ENCODE measurements at places on chromosomes 7 and 10.

GRCh38 chr10:47048526-47048905 lies 137.3 kb downstream of the PTPN20 start:
- DNase-seq, result no peak

GRCh38 chr7:117279203-117279602 lies 43.7 kb downstream of the WNT2 start:
- DNase-seq, result no peak

- DNase-seq, result no peak
Observed at GRCh38 chr10:57507788-57508187, 759.9 kb downstream of the IPMK start.

DNA sequence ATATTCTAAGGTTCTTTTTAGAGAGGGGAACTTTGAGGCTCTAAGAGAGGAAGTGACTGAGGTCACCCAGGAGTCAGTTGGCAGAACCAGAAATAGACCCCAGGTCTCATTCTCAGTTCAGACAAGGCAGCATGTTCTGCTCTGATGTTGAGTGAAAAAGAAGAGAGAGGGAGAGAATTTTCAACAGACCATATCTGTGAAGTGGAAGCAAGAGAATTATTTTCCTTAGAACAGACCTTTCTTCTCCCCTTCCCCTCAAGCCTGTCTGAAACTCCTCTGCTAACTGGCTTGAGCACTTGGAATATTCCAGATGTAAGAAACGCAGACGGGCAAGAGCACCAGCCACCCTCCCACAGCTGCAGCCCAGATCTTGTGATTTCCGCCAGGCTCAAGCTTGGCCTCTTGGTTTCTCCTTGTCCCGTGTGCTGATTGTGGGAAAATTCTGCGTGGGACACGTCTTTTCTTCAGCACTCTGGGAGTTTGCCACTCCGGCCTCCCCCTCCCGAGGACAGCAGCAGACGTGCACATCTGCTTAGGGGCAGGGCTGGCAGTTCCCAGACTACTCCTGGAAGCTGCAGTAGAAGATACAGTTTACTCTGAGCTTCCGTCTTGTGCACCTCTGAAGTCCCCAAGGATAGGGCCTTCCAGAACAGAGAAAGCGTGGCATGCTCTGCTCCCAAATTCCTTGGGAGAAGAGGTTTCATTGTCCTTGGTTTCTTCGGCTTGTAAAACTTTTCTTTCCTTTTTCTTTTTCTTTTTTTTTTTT lies 22.7 kb upstream of the IKZF1 start:
- DNase-seq, result peak; percentile 30

DNA sequence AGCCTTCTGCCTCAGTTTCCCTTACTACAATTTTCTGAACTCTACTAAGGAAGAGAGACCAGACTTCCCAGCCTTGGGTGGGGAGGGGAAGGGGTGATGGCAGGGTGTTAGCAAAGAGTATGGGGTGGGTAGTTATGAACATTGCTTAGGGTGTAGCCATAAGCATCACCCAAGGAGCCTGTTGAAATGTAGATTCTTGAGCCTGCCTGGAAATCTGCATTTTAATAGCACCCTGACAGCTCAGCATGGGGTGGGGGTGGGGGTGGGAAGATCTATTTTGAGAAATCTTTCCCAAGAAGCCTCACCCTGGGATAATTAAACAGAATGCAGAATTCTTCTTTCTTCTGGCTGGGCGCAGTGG lies 164.8 kb downstream of the NRF1 start:
- DNase-seq, result no peak

DNA sequence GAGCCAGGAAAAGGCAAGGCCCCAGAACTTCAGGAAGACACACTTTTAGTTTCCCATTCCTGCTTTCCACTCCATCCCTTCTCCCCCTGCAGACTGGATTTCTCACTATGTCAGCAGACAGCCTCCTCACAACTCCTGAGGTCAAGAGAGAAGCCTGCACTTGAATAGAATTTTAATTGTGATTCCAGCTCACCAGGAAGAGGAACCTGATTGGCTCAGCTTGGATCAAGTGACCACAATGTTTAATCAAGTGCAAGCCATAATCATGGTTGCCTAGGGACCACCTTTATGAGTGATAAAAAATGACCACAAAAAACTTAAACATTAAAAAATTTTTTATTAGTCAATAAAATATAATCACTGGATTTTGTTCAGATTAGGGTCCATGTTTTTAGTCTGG lies 244.7 kb upstream of the RHOBTB1 start:
- DNase-seq, result no peak

GRCh38 chr7:78226059-78226719 lies 427.6 kb downstream of the PHTF2 start:
- DNase-seq, result no peak

GRCh38 chr7:105825371-105825770 lies 51.0 kb downstream of the ATXN7L1 start:
- no peak for DNase-seq

DNA sequence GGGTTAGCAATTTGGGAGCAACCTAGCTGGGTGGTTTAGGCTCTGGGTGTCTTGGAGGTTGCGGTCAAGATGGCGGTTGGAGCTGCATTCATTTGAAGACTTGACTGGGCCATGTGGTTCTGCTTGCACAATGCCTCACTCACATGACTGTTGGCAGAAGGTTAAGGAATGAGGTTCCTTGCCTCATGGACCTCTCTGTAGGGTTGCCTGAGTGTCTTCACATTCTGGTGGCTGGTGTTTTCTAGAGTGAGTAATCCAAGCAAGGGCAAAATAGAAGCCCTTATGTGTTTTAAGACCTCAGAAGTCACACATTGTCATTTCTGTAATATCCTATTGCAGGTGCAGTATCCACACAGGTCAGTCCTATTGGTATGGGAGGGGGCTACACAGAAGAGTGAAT lies 52.0 kb downstream of the CDK14 start:
- no peak for DNase-seq

DNA sequence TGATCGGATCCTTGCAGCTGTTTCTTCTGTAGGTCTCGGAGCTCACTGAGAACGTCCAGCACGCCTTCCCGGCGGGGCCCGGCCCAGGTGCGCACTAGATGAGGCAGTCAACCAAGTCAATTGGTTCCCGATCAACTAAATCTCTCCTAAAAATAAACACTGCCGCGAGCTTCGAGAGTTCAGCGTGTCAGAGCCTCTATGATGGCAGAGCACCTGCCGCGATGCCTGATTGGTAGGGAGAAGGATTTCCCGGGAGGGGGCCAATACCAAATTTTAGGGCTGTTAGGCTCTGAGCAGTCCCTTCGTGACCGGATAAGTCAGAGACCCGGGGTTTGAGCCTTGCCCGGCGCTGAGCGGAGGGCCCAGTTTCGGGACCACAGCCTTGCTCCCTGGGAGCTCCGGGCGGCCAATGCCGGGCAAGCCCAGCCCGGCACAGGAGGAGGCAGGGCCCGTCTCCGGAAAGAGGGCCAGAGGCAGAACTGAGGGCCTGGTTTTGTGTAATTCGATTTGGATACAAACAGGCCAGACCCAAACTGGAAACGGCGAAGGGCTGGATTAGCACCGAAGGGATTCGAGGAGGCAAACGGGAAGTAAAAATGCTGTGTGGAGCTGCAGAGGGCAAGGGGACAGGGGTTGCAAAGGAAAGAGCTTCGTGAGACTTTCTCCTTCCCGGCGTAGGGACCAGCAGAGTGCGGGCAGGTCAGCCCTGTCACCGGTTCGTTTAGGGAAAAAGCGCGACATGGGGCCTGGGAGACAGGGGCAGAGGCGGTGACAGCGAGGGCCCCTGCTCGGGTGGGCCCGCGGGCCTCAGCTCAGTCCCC lies 569 bp downstream of the SLC26A5 start:
- DNase-seq, result no peak

- no peak for DNase-seq
Observed at GRCh38 chr10:53013201-53013810, 240.7 kb upstream of the MBL2 start.

DNA sequence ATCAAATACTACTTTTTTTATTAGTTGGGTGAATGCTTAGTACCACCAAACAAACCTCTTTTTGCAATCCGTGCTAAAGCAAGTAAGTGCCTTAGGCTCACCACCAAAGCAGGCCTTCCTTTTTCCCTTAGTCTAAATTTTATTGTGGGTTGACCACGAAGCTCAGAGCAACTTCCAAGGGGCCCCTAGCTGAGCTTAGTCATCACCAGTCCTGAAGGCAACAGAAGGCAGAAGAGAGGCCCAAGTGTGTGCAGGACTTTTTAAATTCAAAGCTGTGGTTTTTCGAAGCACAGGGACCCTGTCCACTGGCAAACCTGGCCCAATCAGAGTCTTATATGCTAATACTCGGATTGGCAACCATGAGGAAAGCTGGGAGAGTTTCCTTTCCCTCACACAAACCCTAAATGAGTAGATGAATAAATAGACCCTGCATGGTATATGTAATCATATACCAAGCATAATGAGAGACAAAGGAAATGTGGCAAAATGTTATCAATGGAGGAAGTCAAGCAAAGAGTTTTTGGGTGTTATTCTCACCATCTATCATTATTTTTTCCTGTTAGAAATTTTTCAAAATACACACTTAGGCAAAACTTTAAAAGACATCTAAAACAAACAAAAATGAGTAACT lies 453.2 kb upstream of the GALNT17 start:
- DNase-seq, result no peak

- DNase-seq, result no peak
Observed at GRCh38 chr7:133300088-133300487, 47.2 kb downstream of the EXOC4 start.

- no peak for DNase-seq
Observed at GRCh38 chr7:33395340-33395739, 266.0 kb downstream of the BBS9 start.

- DNase-seq, result no peak
Observed at GRCh38 chr7:39357648-39358047, 208.6 kb upstream of the YAE1 start.

DNA sequence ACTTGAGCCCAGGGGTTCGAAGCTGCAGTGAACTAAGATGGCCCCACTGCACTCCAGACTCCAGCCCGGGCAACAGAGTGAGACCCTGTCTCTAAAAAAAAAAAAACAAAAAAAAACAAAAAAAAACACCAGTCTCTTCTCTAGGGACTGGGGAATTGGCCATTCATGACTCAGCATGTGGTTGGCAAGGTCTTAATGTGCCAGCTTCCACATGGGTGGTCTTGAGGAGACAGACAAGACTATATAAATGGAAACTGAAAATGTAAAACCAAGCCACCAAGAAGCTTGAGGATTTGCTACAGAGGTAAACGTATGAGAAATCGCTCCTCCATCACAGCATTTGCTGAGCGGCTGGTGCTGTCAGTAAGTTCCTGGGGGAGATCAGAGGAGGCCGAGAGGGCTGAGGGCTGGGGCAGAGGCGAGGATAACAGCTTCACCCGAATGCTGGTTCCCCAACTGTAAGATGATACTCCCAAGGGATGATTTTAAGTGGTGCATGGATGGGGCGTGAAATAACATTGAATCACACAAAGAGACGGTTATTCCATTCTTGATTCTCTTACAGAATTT lies 128.7 kb downstream of the C10orf105 start:
- DNase-seq, result no peak

GRCh38 chr10:104406715-104407650 lies 53.4 kb downstream of the CFAP58 start:
- DNase-seq, result no peak

DNA sequence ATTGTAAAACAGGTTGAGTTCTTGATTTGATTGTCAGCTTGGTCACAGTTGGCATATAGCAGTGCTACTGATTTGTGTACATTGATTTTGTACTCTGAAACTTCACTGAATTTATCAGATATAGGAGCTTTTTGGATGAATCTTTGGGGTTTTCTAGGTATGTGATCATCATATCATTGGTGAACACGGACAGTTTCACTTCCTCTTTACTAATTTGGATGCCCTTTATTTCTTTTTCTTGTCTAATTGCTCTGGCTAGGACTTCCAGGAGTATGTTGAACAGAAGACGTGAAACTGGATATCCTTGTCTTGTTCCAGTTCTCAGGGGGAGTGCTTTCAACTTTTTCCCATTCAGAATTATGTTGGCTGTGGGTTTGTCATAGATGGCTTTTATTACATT lies 86.9 kb downstream of the EXOC4 start:
- no peak for DNase-seq

DNA sequence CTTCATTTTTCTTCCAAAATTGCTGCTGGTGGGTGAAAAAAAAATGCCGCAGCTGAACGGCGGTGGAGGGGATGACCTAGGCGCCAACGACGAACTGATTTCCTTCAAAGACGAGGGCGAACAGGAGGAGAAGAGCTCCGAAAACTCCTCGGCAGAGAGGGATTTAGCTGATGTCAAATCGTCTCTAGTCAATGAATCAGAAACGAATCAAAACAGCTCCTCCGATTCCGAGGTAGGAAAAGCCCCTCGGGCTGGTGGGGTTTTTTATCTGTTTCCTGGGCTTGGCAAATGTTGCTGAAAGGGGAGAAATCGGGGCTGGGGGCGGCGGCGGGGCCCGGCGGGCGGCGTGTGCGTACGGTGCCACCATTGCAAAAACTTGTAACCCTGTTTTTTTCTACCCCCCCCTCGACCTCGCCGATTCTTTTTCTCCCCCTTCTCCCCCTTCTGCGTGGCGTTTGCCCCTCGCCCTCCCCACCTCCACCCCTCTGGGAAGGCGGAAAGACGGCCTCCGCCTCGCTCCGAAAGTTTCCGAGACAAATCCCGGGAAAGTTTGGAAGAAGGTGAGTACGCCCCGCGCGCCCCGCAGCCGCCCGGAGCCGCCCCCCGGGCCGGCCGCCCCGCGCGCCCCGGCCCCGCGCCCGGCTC lies 789 bp downstream of the TCF7L2 start:
- DNase-seq, result no peak
